Psoas muscle (tissue), 8 donors: ENCODE measurements at places on chromosomes 12 and 14. TPM values are rescaled to one million over a fixed set of nuclear protein-coding genes. Genes with fewer than 3 reads are reported as not detected.

Gene BHLHE41
- polyA plus RNA-seq, result 11.1 TPM

Gene FICD
- 5.1 TPM for polyA plus RNA-seq

Gene GLS2
- 0.18 TPM for polyA plus RNA-seq

Gene CLEC9A
- polyA plus RNA-seq, result not detected

Gene C2CD5
- polyA plus RNA-seq, result 2.7 TPM

Gene SMOC1
- 10.6 TPM for polyA plus RNA-seq

Gene ASCL1
- 0.03 TPM for polyA plus RNA-seq

Gene RAD9B
- 2.6 TPM for polyA plus RNA-seq

Gene TRMT61A
- polyA plus RNA-seq, result 29.5 TPM

Gene AKAP6
- polyA plus RNA-seq, result 9.1 TPM

Gene PLEKHD1
- 0.04 TPM for polyA plus RNA-seq

Gene TPPP2
- polyA plus RNA-seq, result 2.0 TPM

Gene C12orf76
- polyA plus RNA-seq, result 6.9 TPM

Gene PRPH
- polyA plus RNA-seq, result 0.06 TPM

Gene MYRFL
- polyA plus RNA-seq, result 0.06 TPM

Gene MGST1
- polyA plus RNA-seq, result 31.7 TPM

Gene ANKS1B
- 1.1 TPM for polyA plus RNA-seq

Gene NPFF
- polyA plus RNA-seq, result not detected

Gene OAS3
- 1.1 TPM for polyA plus RNA-seq

Gene AQP6
- 0.04 TPM for polyA plus RNA-seq

Gene MANSC4
- polyA plus RNA-seq, result 0.08 TPM

Gene ARHGEF25
- 4.2 TPM for polyA plus RNA-seq

Gene IL22
- polyA plus RNA-seq, result not detected

Gene HAL
- polyA plus RNA-seq, result 0.10 TPM

Gene MGP
- 83.5 TPM for polyA plus RNA-seq

Gene ADGRD1
- 3.3 TPM for polyA plus RNA-seq

Gene MYH6
- polyA plus RNA-seq, result 60.7 TPM

Gene TOGARAM1
- 5.1 TPM for polyA plus RNA-seq

Gene KLHL33
- polyA plus RNA-seq, result 2.8 TPM

Gene PRB2
- polyA plus RNA-seq, result not detected

Gene VPS33A
- polyA plus RNA-seq, result 15.1 TPM

Gene POLE2
- polyA plus RNA-seq, result 0.46 TPM

Gene MIPOL1
- 2.6 TPM for polyA plus RNA-seq

Gene NRL
- polyA plus RNA-seq, result 2.4 TPM

Gene SPX
- 2.1 TPM for polyA plus RNA-seq

Gene RTL1
- not detected for polyA plus RNA-seq

Gene SERPINA9
- polyA plus RNA-seq, result not detected

Gene KRT86
- not detected for polyA plus RNA-seq
